Hepatocyte (in vitro differentiated cells): ENCODE measurements at places on chromosomes 6 and 20. TPM values are rescaled to one million over a fixed set of nuclear protein-coding genes. Genes with fewer than 3 reads are reported as not detected.

GRCh38 chr6:170290296-170291128 is at the start of gene DLL1:
DLL1 (minus strand) TSS chr6:170291078; CDS start chr6:170290139, 939 bp downstream.
- peaks cover 45% of the 10 kb centered on the region for H3K4me1 ChIP-seq
- DNase-seq, result peak; percentile 49
- no peaks in the 10 kb centered on the region for H3K36me3 ChIP-seq
- peak within 1 kb of the TSS; percentile 33 for H3K4me3 ChIP-seq
- H3K27ac ChIP-seq, result no peak within 1 kb of the TSS

Gene SOD2
- 236 and 264 TPM in 2 replicates for total RNA-seq

DNA sequence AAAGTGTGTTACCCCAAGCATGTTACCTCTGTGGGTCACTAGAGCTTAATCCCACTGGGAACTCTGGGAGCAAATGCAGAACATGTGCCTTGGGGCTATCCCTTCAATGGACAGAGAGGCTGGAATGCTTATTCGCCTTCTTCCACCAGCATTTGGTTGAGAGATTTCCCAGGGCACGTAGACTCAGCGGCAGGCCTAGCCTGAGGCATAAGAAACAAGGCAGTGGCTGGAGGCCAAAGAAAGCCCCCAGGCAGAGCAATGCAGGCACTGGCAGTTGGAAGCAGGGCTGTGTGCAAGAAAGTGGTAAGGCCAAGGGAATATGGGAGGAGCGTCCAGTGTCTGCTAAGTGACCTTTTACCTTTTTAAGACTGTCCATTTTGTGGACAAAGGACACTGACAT is 114.0 kb upstream of the FLRT3 start:
- no peaks in the 10 kb centered on the region for H3K27me3 ChIP-seq
- no peaks in the 10 kb centered on the region for H3K4me1 ChIP-seq
- no peak overlapping the region for H3K27ac ChIP-seq
- no peak overlapping the region for H3K4me3 ChIP-seq

Gene NR2E1
- not detected in 2 replicates for total RNA-seq

- DNase-seq, result no peak
- no peak overlapping the region for H3K27ac ChIP-seq
- H3K4me3 ChIP-seq, result no peak overlapping the region
- H3K36me3 ChIP-seq, result no peaks in the 10 kb centered on the region
- H3K27me3 ChIP-seq, result peaks cover 4% of the 10 kb centered on the region
Observed at GRCh38 chr20:45253261-45253660, 1.1 kb downstream of the SLPI start.

Gene LAMA4
- 18.9 and 19.1 TPM in 2 replicates for total RNA-seq

GRCh38 chr6:127976111-127976510 is 75.3 kb upstream of the THEMIS start:
- no peaks in the 10 kb centered on the region for H3K36me3 ChIP-seq
- H3K27me3 ChIP-seq, result no peaks in the 10 kb centered on the region
- no peak overlapping the region for H3K4me3 ChIP-seq
- H3K4me1 ChIP-seq, result no peaks in the 10 kb centered on the region
- DNase-seq, result no peak

Gene SLC22A1
- 6.1 and 6.7 TPM in 2 replicates for total RNA-seq

Gene SSTR4
- 0.24 and 0.53 TPM in 2 replicates for total RNA-seq

DNA sequence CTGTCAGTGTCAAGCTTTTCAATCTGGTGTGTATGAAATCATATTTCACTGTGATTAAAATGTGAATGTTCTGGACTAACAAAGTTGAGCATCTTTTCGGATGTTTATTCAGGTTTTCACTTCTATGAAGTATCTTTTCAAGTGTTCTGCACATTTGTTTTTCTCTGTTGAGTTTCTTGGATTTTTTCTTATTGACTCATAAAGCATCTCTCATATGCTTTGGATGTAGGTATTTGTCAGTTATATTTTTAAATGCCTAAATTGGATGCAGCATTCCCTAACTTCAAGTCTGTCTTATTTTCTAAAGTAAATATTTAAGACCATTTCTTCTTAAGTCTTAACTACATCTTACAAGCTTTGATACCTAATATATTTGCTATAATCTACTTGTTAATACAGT is 398.0 kb downstream of the PLCB1 start:
- no peaks in the 10 kb centered on the region for H3K4me1 ChIP-seq
- no peak overlapping the region for H3K4me3 ChIP-seq
- H3K36me3 ChIP-seq, result no peaks in the 10 kb centered on the region
- no peaks in the 10 kb centered on the region for H3K27me3 ChIP-seq
- no peak for DNase-seq
- no peak overlapping the region for H3K27ac ChIP-seq

GRCh38 chr6:45728674-45729073 is 287.0 kb downstream of the CLIC5 start:
- no peaks in the 10 kb centered on the region for H3K4me1 ChIP-seq
- H3K27ac ChIP-seq, result no peak overlapping the region
- no peak for DNase-seq
- H3K4me3 ChIP-seq, result no peak overlapping the region

Gene CDH4
- 0.53 TPM in 1 of 2 replicates, not detected in the other for total RNA-seq

DNA sequence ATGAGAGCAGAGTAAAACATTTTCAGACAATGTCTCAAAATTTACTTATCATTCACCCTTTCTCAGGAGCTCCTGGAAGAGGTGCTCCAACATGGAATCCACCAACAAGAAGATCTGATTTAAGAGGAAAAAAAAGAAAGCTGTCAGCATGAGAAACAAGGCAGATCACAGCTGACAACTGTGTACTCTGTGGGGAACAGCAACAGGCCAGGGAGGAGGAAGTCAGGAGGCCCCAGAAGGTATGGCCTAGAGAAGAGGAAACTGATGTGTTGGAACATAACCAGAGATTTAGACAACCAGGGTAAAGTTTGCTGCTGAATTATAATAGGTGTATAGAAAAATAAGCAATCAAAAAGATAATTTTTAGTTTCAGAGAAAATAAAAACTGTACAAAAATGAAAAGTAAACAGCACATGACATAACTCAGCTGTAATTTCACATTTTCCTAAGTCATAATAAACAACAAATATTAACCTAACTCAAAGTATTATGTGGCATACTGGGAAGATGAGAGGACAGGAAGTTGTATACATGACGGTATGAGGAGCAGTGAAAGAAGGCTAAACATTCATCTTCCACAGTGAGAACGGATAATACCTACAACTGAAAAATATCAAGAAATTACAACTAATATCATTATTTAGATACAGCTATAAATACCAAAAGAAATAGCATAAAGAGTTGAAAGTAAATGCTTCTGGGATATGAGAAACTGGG is 113.6 kb upstream of the EMILIN3 start:
- H3K27ac ChIP-seq, result no peak overlapping the region
- no peak overlapping the region for H3K4me3 ChIP-seq
- DNase-seq, result no peak
- H3K36me3 ChIP-seq, result no peaks in the 10 kb centered on the region
- peaks cover 12% of the 10 kb centered on the region for H3K4me1 ChIP-seq

Gene FAM184A
- 7.4 and 14.1 TPM in 2 replicates for total RNA-seq

- peaks cover 11% of the 10 kb centered on the region for H3K4me1 ChIP-seq
- H3K4me3 ChIP-seq, result no peak overlapping the region
- H3K36me3 ChIP-seq, result no peaks in the 10 kb centered on the region
- H3K27ac ChIP-seq, result no peak overlapping the region
- DNase-seq, result no peak
- H3K27me3 ChIP-seq, result no peaks in the 10 kb centered on the region
Observed at GRCh38 chr6:143605906-143606521, 71.8 kb upstream of the PHACTR2 start.

DNA sequence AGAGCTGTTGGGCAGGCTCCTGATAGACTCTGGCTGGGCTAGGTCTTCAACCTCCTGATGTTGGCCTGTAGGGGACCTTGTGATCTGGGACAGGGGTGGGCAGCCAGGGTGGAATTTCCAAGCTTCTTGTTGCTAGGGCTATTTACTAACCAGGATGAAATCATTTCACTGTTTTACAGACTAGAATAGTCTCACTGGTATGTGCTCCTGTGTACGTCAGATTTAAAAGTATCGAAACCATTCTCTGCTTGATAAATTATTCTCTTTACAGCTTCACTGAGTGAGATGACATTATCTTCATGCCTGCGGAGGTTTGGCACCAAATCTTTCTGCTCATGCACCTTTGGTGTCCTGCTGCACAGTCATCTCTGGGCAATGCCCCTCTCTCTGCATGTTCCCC is 10.9 kb downstream of the EDN1 start:
- H3K4me1 ChIP-seq, result peaks cover 4% of the 10 kb centered on the region
- no peaks in the 10 kb centered on the region for H3K36me3 ChIP-seq
- DNase-seq, result no peak
- H3K27ac ChIP-seq, result no peak overlapping the region

- H3K27me3 ChIP-seq, result no peaks in the 10 kb centered on the region
- H3K27ac ChIP-seq, result no peak overlapping the region
- H3K4me3 ChIP-seq, result no peak overlapping the region
- H3K4me1 ChIP-seq, result peaks cover 6% of the 10 kb centered on the region
- no peaks in the 10 kb centered on the region for H3K36me3 ChIP-seq
Observed at GRCh38 chr20:62837790-62838127, 20.9 kb downstream of the COL9A3 start.
